ENCODE measurements at places on chromosomes 3 and 15.

DNA sequence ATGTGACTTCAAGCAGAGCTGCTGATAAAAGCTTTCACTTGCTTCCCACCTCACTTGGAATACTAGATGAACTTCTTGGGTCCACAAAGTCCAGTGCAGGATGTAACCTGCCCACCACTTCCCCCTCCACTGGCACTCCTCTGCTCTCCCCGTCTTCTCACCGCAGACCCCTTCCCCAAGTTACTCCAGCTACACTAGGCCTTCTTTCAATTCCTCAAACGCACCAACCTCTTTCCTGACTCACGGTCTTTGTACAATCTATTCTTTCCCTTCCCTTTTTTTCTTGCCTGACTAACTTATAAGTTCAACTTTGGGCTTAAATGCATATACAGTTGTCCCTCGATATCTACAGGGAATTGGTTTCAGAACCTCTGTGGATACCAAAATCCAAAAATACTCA is 5.2 kb upstream of the ATP13A3 start:
- no peak for DNase-seq

GRCh38 chr3:143480344-143480743 is 360.8 kb downstream of the CHST2 start:
- DNase-seq, result no peak

GRCh38 chr3:170961616-170962400 is 53.4 kb upstream of the EIF5A2 start:
- DNase-seq, result no peak

- no peak for DNase-seq
These were observed 25.4 kb upstream of the SLC25A26 start for GRCh38 chr3:66195347-66195783.

GRCh38 chr15:79923079-79923514 is 26.3 kb upstream of the MTHFS start:
- no peak for DNase-seq

DNA sequence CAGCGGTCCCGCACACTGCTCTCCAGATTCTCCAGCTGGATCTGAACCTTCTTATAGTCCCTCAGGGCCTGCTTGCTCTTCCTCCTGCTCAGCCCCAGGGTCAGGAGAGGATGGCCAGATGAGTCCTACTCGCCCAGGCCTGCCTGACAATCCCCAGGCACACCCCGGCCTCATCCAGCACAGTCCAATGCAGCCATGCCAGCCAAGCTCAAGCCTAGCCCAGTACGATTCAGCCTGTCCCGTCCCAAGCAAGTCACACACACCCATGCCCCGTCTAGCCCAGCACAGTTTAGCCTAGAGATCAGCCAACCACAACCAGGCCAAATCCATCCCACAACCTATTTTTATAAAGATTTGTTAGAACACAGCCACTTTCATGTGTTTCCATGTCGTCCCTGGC is 16.8 kb downstream of the PLXNB1 start:
- no peak for DNase-seq

- DNase-seq, result no peak
These were observed 55.4 kb downstream of the SETD2 start for GRCh38 chr3:47108546-47108945.

DNA sequence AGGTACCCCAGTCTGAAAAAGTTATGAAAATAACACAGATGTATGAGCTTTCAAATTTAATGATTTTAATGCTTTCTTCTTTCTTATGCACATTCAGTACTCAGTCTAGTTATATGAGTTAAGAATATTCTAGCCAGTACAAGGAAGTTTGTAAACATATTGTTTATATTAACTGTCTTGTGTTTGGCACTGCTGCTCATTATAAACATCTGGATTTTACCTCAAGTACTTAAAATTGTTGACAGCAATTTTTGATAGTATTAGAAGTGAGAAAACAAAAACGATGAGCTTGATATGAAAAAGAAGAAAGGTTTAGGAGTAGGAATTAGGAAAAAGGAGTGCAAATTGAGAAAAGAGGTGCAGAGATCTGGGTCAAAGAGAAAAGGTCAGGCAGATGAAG is 293.3 kb downstream of the C3orf38 start:
- no peak for DNase-seq

- no peak for DNase-seq
These were observed 397.6 kb downstream of the FOXP1 start for GRCh38 chr3:71185733-71186455.

DNA sequence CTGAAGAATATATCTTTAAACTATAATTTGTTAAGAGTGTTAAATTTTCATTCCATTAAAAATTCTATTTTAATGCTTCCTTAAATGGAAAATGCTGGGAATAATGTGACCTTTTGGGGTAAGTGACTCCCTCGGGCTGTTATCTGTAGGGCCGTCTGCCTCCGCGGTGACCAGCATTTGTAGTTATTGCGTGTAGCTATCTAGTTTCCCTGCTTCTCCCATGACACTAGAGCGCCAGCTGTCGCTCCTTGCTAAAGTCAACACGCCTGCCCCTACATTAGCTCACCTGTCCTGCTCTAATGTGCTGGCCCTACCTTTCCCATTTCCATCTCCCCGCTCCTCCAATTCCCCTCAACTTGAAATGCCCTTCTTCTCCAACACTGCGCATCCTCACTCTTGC is 12.4 kb upstream of the CHRM5 start:
- no peak for DNase-seq

DNA sequence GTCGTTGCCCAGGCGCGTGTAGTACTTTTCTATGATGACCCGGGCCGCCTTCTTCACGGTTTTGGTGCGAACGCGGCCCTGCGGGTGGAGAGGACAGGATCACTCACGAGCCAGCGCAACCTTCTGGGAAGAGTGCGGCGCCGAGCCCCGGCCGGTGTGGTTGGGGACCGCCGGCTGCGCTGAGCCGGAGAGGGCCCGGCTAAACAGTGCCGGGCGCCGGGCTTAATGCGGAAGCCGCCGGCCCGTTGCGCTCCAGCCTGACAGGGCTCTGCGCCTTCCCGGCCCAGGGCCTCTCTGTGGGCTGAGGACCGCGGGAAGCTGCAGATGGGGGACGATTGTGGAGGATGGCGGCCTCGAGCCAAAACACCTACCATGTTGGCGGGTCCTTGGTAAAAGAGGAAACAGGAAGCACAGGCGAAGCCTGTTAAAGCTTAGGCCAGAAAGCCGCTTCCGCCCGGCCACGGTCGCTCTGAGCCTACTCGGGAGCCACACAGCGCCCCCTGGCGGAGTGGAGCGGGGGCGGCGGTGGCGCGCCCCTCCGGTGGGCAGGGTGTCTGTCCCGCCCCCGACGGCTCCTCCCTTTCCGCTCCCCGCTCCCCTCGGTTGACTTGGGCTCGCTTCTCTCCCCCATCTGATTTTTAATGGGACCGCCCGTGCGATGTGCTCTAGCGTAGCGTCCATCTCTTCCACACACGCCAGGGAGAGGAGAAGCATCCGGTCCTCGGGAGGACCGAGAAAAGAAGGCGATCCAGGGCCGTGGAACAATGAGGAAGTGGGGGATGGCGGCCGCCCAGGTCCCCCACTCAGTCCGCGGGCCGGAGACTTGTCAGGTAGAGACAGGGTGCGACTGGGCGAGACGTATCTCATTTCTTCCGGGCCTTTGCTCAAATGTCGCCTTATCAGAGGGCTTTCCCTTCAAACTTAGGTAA is at the start of gene RPS17:
RPS17 (minus strand) TSS at position 403 of the 929 bp plus-strand sequence; CDS start at position 374, 29 bp downstream.
- DNase-seq, result no peak

DNA sequence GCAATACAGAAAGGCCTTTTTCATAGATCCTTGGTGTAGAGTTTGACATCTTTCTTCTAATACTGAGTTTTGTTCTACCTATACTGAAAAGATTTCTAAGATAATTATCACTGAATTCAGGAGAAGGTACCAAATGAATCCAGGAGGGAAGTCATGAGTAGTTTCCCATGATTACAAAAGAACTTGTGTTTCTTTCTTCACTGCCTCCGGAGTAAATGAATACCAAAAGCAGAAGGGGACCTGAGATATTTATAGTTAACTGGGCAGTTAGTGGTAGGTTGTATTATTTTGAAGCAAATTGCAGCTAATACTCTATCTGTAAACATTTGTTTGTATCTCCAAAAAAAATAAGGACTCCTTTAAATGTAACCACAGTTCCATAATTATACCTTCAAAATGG is 175.4 kb downstream of the SUCNR1 start:
- no peak for DNase-seq

DNA sequence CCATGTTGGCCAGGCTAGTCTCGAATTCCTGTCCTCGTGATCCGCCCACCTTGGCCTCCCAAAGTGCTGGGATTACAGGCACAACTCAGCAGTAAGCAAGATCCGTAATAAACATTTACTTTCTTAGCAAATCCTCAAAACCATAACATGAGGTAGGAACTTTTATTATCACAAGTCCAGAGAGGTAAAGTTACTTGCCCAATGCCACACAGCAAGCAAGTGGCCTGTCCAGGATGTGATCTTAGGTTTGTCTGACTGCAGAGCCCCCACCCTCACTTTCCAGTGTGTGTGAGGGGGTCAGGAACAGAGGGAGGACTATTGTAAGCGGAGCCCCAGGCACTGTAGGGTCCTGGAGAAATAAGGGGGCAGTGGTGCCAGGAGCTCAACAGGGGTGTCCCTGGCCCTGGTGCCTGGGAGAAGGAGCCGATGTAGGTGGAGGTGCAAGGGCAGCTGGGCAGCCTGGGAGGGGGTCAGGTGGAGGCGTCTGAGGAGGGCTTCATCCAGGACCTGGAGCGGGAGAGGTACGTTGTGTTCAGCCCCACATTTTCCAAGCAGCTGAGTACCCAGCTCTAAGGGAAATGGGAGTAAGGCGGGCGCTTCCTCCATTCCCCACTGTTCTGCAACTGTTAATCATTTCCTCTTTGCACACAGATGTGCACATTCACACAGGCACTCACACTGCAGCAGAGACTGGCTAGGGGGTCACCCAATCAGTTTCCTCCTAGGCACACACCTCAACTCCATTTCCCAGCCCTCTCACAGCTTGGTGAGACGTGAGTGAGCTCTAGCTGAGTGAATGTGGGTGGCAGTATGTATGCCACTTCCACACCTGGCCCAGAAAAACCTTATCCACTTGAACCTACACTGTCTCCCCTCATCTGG is 5.9 kb downstream of the RPUSD3 start:
- DNase-seq, result no peak

DNA sequence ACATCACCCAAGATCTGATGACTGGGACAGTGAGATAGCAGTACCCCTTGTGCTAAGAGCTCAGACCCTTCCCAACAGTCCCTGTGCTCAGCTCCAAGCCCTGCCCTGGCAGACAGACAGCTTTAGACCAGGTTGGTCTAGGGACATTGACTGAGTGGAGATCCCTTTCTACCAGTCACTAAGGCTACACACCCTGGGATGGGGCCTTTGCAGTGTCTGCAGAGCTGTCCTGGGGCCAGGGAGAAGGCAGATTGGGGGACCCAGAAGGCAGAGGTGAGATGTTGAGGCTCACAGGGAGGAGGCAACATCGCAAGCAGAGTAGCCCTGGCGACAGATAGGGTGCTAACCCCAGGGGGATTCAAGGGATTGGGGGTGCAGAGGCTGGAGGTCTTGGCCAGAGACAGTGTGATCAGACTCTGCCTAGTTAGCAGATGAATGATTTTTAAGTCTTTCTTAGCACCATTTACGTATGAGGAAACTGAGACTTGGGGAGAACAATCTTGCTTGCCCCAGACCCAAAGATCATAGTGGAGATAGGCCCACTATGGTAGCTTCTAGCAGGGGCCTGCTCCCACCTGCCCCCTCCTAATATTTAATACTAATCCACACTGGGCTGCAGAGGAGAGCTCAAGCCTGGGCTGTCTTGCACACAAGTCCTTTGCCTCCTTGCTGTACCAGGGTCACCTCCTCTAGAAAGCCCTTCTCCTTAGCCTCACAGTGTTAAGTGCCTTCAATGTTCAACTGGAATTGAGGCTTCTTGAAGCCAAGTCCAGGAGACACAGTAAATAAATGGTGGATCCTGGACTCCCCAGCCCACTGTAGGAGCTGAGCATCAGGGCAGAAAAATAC is 32.6 kb downstream of the HMCES start:
- no peak for DNase-seq

GRCh38 chr15:62903437-62903836 is 139.1 kb upstream of the TPM1 start:
- no peak for DNase-seq

GRCh38 chr15:65027593-65027992 is 1.8 kb downstream of the MTFMT start:
- DNase-seq, result no peak

Measured in KG1 (cell line).